ENCODE measurements at places on chromosomes 7 and 10.

- no peak for DNase-seq
Measured at GRCh38 chr7:107867858-107868466, 23.0 kb upstream of the DLD start.

DNA sequence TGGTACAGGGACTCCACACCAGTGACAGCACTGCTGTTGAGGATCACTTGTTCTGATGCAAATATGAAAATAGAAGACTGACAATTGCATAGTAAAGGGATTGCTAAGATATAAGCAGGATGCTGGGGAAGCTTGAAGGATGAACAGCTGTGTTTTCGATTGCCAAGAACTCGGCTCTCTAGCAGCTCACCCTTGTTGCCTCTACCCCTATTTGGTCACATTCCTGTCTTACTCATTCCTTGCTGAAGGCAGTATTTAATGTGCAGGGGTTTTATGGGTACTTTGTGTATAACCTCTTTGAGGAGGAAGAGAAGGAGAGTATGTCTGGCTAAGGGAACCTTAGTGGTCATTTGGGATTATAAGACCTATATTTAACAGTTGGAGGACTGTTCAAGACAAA, 218.8 kb downstream of the AUTS2 start:
- no peak for DNase-seq

GRCh38 chr7:82105463-82105862, 335.6 kb upstream of the HGF start:
- DNase-seq = peak; percentile 16

DNA sequence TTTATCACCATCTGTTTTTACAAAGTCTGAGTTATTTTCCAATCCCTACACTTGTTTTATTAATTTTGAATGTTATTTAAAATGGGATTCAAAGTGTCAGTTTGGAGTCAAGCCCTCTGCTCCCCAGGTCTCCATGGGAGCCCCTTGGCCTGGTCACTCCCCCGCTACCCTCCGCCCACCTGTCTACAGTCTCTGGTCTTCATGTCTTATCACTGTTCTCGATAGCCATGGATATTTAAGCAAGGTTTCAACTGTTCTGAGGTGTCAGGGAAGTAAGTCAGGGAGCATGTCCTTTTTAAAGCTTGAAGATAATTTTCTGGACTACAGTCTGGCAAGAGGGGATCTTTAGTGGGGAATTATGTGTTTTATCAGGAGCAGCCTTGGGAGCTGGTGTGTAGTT, 19.1 kb upstream of the HPS1 start:
- no peak for DNase-seq

DNA sequence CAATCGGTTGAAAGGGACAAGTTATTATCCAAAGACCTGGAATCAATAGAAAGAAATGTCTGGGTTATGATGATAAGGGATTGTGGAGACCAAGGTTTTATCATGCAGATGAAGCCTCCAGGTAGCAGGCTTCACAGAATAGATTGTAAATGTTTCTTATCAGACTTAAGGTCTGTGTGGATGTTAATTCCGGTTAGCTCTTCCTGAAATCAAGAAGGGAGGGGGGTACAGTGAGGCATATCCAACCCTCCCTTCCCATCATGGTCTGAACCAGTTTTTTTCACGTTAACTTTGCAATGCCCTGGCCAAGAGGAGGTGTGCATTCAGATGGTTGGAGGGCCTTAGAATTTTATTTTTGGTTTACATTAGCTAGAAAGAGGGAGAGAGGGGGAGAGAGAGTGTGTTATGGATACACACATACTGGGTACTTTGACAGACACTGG, 9.8 kb upstream of the LRRC61 start:
- no peak for DNase-seq

- DNase-seq = no peak
Measured at GRCh38 chr7:76292213-76292573, 10.3 kb upstream of the HSPB1 start.

DNA sequence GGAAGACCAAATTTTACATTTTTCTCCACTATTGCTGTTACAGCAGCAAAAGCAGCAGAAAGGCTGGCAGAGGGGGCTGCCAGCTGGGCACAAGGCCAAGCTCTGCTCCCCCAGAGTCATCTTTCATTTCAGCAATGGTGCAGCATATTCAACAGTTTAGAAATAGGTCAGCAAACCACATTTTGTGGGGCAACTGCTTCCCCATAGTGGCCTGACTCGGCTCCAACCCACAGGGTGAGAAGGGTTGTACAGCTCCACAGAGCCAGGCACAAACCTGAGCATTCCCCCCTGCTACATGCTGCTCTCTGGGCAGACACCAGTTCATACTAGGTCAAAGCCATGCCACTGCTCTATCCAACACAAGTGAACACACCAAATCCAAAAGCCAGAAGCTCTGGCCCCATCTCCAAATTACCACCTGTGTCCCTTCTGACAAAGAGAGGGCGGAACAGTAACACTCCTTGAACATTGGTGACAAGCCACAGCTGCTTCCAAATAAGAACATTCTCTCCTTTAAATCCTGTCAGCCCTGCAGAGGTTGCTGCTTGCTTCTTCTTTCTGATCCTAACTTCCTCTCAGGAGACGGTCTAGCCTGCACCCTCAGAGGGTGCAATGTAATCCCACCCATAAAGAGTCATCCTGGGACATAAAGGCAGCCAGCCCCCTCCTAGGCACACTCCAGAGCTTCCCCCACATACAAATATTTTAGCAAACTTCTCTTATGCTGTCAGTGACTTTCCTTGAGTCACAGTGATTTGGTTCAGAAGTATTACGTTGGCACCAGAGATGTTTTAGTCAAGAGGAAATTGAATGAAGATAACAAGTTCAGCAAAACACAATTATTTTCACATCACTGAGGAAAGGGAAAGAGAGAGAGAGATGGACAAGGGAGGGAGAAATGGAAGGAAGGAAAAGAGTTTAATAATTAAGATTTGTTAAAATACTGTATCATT, 39.0 kb upstream of the SLIT1 start:
- no peak for DNase-seq

- no peak for DNase-seq
Measured at GRCh38 chr10:45433716-45434469, 59.9 kb downstream of the ALOX5 start.

GRCh38 chr10:79438699-79439085, 6.7 kb downstream of the ZCCHC24 start:
- DNase-seq = no peak

DNA sequence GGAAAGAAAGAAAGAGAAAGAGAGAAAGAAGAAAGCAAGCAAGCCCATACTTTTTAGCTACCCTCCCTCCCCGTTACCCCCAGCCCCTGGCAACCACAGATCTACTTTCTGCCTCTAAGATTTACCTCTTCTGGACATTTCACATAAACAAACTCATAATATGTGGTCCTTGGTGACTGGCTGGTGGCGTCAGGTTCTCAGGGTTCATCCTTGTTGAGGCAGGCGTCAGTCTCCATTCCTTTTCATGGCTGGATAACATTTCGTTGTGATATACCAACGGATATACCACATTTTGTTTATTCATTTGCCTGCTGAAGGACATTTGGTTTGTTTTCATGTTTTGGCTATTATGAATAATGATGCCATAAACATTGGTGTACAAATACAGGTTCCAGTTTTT, 30.5 kb downstream of the CDH23 start:
- no peak for DNase-seq

- no peak for DNase-seq
Measured at GRCh38 chr7:17947620-17948019, 7.3 kb upstream of the SNX13 start.

DNA sequence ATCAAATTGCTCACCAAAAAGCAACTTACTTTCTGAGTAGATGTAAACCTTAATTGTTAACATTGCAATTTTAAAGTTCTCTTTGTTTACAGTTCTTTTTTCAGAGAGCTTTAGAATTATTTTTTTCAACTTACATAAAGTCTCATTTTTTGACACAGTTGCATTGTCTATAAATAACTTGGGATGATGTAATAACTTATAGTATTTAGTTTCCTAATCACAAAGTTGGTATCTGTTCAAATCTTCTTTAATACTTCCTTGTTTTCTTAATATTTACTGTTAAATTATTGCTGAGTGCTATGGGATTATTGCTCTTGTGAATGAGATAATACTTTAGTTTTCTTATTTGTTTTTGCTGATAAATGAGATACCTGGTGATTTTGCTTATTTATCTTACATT, 18.9 kb upstream of the SUV39H2 start:
- no peak for DNase-seq

- DNase-seq = no peak
Measured at GRCh38 chr10:6649903-6650302, 69.8 kb upstream of the PRKCQ start.

GRCh38 chr10:44017483-44018145, 367.3 kb downstream of the CXCL12 start:
- no peak for DNase-seq

DNA sequence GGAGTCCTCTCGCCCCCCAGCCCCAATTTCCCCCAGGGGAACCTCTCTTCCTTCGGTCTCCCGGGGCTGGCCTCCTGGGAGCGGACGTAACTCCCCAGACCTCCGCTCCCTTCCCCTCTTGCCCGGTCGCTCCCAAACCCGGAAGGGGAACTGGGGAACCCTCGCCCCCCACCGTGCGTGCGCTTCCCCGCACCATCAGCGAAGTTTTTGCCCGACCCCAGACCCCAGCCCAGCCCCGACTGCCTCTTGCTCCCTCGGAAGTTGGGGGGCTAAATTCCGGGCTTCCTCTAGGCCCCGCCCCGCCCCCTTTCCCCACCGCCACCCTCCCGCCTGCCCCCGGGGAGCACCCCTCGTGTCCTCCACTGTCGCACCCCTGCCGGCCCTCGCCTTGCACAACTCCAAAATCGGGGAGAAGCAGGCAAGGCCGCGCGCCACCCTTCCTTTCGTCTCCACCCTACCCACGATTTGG, 436 bp downstream of the GNB2 start:
- no peak for DNase-seq

DNA sequence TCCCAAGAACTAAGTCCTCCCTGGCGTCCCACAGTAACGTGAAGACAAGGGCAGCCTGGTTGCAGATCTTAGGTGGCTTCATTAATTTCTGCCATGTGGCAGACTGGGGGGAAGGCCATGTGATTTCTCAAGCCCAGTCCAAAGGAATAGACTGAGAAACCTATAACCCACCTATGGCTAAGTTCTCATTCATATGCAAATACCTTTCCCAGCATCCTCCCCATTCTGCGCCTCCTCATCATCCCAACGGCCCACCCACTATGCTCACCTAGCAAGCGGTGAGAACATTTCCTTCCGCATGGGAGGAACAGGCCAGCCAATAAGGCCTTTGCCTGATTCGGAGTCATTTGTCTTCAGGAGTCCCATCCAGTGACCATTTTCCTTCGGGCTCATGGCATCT, 8.2 kb upstream of the CLEC2L start:
- DNase-seq = no peak

- no peak for DNase-seq
Measured at GRCh38 chr7:31890766-31891165, 179.4 kb downstream of the PDE1C start.

DNA sequence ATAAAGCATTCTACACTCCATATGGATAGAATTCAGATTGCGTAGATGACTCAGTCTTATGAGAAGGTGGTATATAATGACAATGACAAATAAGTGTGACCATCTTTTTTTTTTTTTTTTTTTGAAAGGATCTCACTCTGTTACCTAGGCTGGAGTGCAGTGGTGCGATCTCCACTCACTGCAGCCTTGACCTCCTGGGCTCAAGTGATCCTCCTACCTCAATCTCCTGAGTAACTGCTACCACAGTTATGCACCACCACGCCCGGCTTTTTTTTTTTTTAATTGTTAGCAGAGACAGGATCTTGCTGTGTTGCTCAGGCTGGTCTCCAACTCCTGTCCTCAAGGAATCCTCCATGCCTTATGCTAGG, 43.2 kb upstream of the NRP1 start:
- no peak for DNase-seq

DNA sequence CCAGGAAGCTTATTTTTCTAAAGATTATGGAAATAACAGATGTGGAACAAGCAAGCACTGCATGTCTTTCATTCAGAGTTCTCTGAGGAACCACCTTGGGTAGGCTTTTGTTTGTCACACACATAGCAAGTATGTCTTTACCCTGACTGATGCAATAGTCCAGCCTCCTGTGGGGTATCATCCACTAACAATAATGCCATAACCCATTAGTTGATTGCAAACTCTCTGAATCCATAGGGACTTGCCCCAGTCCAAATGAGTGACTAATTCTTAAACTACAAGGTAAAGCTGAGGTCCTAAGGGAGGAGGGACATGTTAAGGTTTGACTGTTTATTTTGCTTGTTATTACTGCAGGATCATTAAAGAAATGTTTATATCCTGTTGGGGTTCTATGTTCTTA, 151.4 kb upstream of the PRPS1L1 start:
- no peak for DNase-seq

GRCh38 chr7:114133717-114134116, 214.9 kb upstream of the PPP1R3A start:
- no peak for DNase-seq
